ENCODE measurements at places on chromosomes 5 and 9. TPM values are rescaled to one million over a fixed set of nuclear protein-coding genes. Genes with fewer than 3 reads are reported as not detected.

Gene NKD2
- total RNA-seq, result 25.5 TPM

Gene IL9
- not detected for total RNA-seq

Gene EPB41L4B
- total RNA-seq, result 29.4 TPM

Gene PROB1
- total RNA-seq, result 0.19 TPM

Gene INSYN2B
- 0.11 TPM for total RNA-seq

Gene CCDC180
- 0.58 TPM for total RNA-seq

Gene CRHBP
- 0.09 TPM for total RNA-seq

Gene CDC20B
- 0.07 TPM for total RNA-seq

Gene C5orf46
- not detected for total RNA-seq

Gene IFNB1
- total RNA-seq, result not detected

Gene ARL14EPL
- 0.11 TPM for total RNA-seq

Gene PCA3
- total RNA-seq, result not detected

Gene SLC1A1
- total RNA-seq, result 1.2 TPM

Gene TAF11L10
- not detected for total RNA-seq

Gene ADGRD2
- 0.03 TPM for total RNA-seq
